ENCODE measurements at places on chromosomes 2 and 18.
A peak's percentile ranks its signal among the peaks of the same experiment; 100 is the strongest.

DNA sequence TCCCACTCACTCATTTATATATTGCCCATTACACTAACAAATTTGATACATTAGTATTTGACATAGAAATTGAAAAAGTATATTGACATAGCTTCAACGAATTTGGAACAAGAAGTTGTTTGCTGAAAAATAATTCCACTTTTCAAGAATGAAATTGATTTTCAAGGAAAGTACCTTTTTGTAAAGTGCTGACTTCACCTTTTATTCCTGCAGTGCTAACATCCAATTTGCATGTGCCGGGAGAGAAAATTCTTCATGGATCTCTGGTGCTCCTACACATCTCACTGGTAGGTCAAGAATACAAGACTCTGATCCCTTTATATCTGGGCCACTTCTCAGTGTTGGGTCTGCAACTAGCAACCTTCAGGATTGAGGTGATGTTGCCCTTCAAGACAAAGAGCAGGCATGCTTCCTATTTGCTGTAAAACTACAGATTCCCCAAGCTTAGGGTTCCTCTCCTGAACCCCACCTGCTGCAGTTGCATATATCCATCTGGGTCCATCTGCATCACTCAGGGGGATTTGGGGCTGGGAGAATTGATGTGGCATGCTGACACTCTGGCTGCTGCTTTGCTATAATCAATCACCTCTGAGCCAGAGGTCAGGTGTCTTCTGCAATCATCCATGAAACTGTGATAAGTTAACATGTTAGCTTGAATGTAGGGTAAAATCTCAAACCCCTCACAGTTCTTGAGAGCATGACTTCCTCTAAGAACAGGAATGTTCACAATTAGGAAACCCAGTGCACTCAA lies 108.4 kb upstream of the TTN start:
- no peak for DNase-seq

GRCh38 chr2:81545626-81546025 lies 1241.1 kb upstream of the LRRTM1 start:
- no peak for DNase-seq

- DNase-seq: no peak
Measured at GRCh38 chr2:12076810-12077209, 330.4 kb downstream of the LPIN1 start.

DNA sequence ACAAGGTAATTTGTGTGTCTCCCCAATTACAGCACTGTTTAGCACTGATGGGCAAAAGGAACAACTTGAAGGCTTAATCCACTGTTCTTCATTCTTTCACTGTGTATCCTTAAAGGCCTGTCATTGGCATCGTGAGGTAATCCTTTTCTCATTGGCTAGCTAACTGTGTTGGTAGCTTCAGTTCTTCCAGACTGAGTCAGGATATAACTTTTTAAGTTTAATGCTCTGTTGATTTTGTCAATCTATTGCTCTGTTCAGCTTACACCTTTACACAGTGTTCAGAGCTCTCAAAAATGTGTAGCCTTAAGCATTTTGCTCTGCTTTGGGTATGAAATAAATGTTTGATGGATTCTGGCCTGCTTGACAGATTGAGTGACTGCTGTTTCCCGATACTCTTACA lies 148.2 kb downstream of the KIAA1328 start:
- no peak for DNase-seq

DNA sequence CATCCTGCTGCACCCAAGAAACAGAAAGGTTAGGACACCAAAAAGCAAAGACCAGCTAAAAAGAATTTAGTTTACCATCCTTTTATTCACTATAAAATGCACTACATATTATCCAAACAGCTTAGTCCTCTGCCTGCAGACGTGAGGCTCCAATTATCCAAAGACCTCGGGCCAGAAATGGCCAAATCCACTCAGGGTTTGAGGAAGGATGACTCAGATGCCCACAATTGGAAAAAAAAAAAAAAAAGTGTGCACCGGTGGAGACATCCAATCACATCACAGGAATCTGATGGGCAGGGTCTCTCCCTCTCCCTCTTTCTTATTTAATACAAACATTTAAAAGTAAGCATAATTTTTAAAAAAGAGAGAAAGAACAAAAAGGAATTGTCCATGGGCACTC lies 65.7 kb downstream of the TRABD2A start:
- DNase-seq: no peak

- DNase-seq: peak; percentile 79
Measured at GRCh38 chr2:240560084-240560479, at the start of gene DUSP28. Gene DUSP28, plus strand, starts transcription at chr2:240560357. Its CDS starts 328 bp downstream, at chr2:240560685.

Measured in T follicular helper cell (primary cell).